NCI-H526 treated with DMSO at 0.1 percent for 48 hours (cell line): ENCODE measurements at places on chromosomes 6 and 20.

GRCh38 chr20:44739942-44740341 lies 5.7 kb upstream of the KCNK15 start:
- DNase-seq, result no peak

GRCh38 chr20:2042400-2042799 lies 48.5 kb upstream of the PDYN start:
- no peak for DNase-seq

- peak; percentile 2 for DNase-seq
These were observed 369.1 kb downstream of the MAFB start for GRCh38 chr20:40319741-40320516.

DNA sequence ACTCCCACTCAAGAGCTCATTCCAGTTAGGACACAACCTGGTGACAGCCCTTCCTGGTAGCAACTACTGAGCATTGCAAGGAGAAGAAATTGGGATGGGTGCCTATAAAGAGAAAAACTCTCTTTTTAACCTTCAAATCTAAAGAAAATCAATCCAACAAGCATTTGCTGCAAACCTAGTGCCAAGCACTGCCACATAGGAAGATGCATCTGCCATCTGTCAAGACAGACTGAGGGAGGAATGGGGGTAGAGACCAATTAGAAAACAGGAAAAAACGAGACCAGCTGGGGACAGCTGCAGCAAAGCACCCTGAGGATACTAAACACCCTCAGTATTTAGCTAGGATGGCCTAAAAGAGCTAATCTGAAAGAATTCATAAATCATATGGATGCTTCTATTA lies 27.9 kb downstream of the HLA-DMB start:
- no peak for DNase-seq

DNA sequence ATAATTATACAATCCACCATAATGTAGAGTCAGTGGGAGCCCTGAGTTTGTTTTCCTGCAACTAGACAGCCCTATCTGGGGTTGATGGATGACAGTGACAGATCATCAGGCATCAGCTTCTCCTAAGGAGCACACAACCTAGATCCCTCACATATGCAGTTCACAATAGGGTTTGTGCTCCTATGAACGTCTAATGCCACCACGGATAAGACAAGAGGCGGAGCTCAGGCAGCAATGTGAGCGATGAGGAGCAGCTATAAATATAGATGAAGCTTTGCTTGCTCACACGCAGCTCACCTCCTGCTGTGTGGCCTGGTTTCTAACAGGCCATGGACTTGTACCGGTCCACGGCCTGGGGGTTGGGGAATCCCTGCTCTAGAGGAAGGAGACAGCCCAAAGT lies 25.9 kb downstream of the EDEM2 start:
- DNase-seq, result no peak

- no peak for DNase-seq
These were observed 7.1 kb downstream of the VNN2 start for GRCh38 chr6:132750455-132751248.

DNA sequence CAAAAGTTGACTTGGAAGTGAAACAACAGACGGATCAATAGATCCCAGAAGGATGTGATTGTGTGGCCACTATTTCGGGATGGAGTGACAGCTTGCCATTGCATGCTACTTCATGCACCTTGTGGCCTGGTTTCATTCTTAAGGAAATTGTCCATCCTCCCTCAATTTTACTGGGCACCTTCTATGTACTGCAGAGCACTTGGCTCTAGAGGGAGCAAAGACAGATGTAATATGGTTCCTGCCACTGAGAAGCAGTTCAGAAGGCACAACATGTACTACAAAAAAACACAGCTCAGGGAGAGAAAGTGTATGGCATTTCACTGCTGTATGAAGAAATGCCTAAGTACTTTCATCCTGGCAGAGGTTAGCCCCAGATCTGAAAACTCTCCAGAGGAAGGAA lies 91.9 kb downstream of the FOXA2 start:
- no peak for DNase-seq

DNA sequence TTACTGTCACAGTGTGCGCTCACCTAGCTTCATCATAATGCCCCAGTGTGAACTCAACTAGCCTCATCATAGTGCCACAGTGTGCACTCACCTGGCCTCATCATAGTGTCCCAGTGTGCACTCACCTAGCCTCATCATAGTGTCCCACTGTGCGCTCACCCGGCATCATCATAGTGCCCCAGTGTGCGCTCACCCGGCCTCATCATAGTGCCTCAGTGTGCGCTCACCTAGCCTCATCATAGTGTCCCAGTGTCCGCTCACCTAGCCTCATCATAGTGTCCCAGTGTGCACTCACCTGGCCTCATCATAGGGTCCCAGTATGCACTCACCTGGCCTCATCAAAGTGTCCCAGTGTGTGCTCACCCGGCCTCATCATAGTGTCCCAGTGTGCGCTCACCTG lies 10.6 kb downstream of the TMEM242 start:
- DNase-seq, result no peak

DNA sequence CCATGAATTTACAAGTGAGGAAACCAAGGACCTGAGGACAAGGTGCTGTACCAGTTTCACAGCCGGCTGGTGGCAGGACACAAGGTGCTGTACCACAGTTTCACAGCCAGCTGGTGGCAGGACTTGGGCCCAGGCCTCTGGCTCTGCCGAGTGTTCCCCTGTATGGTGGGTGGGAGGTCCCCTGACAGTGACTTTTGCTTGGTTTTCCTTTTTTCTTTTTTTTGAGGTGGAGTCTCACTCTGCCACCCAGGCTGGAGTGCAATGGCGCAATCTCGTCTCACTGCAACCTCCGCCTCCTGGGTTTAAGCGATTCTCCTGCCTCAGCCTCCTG lies 212.4 kb downstream of the LY86 start:
- DNase-seq, result no peak

- DNase-seq, result no peak
These were observed 10.9 kb downstream of the ZNF217 start for GRCh38 chr20:53582574-53583351.

- no peak for DNase-seq
These were observed 103.2 kb downstream of the ARMC2 start for GRCh38 chr6:108951351-108951953.

- DNase-seq, result no peak
These were observed 2.8 kb downstream of the HMGA1 start for GRCh38 chr6:34239500-34239825.

- DNase-seq, result no peak
These were observed 308.6 kb upstream of the ZFP64 start for GRCh38 chr20:52500157-52500556.

GRCh38 chr6:37485291-37485702 lies 14.4 kb downstream of the CCDC167 start:
- no peak for DNase-seq

DNA sequence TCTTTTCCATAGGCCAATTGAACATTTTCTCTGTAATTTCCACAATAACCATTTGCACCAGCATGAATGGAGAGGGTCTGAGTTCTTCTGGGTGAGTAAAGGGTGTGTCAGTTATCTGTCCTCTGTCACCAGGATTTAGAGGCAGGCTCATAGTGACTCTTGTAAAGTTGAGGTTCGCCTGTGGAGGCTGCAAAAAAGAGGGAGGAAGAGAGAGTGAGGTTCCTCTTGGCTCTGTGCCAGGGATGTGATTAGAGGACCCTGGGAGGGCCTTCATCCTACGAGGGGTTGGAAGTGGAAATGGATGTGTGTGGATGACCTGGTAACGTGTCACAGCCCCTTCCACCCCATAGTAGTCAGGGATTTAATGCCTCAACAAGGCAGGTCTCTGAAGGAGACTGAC lies 242.0 kb downstream of the ESR1 start:
- no peak for DNase-seq

GRCh38 chr20:58192567-58192966 lies 35.9 kb downstream of the ANKRD60 start:
- DNase-seq, result no peak

DNA sequence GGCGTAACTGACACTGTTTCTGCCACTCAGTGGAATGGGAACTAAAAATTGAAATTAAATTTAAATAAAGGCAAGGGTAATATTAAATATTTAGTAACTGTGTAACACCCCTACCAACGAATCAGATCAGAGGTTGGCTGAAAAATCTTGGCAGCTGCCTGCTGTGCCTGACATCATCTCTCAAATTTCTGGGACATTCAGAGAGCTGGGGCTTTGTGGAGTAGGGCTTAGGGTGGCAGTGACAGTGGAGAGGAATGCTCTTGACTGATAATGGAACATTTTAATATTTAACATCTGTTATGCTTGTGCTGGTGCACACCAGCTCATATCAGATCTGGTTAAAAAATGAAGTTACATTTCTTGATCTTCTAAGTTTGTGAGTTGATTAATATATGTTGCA lies 62.2 kb downstream of the RFPL4B start:
- DNase-seq, result no peak

GRCh38 chr6:77910826-77911225 lies 258.0 kb downstream of the MEI4 start:
- DNase-seq, result no peak

DNA sequence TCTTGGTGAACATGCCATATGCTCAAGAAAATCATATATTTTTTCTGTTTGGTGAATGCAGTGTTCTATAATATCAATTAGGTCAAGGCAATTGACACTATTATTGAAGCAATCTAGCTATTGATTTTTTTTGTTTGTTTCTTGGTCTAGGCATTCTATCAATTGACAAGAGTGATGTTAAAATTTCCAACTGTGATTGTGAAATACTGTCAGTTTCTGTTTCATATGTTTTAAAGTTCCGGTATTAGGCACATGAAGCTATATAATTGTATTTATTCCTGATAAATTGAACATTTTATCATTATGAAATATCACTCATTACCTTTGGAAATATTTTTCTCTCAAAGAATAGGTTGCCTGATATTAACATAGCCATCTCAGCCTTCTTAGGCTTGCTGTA lies 653.4 kb downstream of the HDGFL1 start:
- no peak for DNase-seq

DNA sequence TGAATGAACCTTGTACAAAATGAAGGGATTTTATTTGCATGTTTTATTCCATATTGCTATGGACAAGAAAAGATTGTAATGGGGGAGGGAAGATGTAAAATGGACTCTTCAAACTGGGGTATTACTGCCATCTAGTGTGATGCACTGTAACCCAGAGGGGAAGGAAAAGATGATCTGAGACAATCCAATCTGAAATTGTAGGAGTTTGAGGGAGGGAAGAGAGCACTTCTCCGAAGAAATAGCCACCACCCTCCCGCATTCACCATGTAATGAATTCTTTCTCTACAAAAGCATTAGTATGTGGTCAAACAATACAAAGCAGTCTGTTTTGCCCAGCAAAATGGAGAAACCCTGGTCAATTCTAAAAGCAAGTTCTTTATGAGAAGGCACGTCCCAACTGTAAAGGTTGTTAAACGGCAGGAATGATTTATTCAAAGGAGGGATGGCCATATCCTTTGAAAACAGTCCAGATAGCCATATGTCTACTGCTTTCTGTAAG lies 679.5 kb upstream of the NRSN1 start:
- peak; percentile 78 for DNase-seq

DNA sequence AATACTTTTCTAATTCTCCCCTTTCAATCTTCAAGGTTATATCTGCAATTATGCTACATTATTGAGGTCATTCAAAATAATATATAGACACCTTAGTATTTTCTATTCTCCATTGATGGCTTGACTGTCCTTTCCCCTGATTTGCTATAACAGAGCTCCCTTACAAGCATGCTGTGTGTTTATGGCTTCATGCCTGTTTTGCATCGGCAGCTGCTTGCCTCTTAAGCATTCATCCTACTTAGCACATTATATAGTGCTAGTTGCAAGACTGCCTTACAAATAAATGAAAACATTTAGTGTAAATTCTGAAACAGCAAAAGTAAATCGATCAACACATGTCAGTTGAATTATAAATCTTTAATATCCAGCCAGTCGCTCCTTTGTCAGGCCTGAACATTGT lies 476.2 kb upstream of the POU3F2 start:
- DNase-seq, result peak; percentile 62

DNA sequence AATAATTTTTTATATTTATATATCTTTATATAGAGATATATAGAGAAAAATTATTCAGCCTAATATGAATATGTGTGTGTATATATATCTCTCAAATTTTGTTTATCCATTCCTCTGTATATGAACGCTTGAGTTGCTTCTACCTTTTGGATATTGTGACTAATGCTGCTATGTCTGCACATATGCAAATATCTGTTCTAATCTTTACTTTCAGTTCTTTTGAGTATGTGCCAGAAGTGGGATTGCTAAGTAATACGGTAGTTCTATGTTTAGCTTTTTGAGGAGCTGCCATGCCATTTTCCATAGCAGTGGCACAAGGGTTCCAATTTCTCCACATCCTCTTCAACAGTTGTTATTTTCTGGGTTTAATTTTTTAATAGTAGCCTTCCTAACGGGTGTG lies 72.8 kb upstream of the CEP85L start:
- DNase-seq, result no peak

DNA sequence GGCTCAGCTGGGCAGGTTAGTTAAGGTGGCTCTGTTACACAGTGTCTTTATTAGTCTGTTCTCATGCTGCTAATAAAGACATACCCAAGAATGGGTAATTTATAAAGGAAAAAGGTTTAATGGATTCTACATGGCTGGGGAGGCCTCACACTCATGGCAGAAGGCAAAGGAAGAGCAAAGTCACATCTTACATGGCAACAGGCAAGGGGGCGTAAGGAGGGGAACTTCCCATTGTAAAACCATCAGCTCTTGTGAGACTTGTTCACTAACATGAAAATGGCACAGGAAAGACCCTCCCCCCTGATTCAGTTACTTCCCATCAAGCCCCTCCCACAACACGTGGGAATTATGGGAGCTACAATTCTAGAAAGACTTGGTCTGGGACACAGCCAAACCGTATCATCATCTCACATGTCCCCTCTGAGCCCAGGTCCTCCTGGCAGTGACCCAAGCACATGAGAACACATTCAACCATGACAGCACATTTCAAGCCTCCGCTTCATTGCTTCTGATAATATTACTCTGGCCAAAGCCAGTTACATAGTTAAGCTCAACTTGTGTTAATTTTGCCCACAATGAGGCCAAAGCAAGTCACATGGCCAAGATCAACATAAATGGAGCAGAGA lies 383.9 kb downstream of the PLCB1 start:
- DNase-seq, result no peak

- DNase-seq, result peak; percentile 49
These were observed 17.0 kb downstream of the CRISP1 start for GRCh38 chr6:49849213-49849907.

DNA sequence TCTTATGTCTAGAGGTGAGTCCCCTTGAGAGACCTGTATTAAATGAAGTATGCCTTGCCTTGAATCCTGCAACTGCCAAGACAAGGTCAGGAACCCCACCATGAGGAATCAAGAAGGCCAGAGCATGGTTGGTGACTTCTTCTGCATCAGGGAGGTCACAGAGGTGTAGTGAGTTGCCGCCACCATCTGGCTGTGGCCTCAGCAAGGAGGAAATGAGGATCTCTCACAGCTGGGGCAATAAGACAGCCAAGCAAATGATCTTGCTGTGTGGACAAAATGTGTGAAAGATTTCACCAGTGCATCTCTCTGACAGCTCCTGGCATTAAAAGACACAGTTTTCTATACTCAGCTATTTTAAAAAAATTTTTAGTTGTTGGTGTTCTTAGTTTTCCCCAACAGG lies 611.0 kb downstream of the DOK5 start:
- no peak for DNase-seq

GRCh38 chr6:134550604-134551003 lies 232.7 kb upstream of the SGK1 start:
- no peak for DNase-seq
